ENCODE measurements at places on chromosomes 5 and 9.

DNA sequence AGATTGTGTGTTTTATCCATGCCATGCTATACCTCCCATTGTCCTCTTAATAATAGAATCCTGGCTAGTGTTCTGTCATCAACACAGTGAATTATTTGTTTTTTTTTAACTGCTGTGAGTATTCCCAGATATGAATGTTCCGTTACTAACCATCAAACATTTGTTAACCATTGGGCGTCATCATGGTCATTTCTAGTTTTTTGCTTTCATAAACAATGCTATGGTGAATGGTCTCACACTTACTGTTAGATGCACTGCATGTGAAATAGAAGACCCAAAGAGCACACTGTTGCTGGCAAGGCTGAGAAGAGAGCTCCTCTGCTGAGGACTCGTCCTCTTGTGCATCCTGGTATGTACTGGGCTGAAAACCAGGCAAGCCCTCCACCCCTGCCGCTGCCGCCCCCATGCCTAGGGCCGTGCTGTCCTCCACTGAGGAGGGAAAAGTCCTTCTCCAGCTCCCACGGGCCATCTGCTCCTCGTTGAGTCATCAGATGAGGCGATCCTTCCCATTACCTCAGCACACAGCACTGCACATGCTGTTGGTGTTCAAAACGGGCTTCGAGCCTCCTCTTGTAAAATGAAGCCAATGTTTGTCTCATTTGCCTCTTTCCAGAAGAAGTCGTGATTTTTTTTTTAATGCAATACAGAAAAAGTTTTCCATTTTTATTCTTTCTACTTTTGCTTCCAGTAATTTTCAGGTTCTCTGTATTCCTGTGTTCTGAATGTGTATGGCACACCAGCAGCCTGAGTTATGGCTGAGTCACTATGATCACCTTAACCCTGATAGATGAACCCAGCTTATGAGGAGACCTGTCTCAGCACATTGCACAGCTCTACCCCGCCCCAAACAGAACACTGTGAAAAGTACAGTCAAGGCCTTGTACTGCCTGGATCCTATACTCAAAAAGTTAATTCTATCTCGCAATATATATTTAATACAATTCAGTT, 219.0 kb downstream of the AOPEP start:
- DNase-seq: no peak

- DNase-seq: no peak
These were observed 88.7 kb downstream of the ANKRD33B start for GRCh38 chr5:10652606-10653005.

DNA sequence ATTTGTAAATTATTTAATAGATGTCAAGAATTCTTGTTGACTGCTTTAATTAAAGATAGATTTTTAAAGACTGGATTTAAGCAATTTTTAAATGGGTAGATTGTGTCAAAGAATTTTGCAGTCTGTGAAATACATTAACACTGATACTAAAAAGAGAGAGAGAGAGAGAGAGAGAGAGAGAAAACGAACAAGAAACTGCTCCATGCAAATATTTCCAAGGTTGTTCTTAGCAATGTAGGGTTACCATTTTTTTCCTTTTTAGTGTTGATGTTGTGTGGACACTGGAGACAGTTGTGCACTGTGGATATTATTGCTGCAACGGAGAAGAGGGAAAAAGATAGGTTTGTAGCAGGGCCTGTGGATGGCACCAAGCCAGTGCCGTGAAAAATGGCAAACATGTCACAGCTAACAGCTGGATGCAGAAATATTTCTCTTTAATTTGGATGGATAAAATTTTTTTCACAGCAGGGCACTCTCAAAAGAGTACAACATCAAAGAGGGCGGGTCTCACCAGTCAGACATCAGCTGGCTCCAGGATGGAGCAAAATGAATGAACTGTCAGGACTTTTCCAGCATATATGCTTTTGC, 58.2 kb downstream of the PRDM6 start:
- no peak for DNase-seq

DNA sequence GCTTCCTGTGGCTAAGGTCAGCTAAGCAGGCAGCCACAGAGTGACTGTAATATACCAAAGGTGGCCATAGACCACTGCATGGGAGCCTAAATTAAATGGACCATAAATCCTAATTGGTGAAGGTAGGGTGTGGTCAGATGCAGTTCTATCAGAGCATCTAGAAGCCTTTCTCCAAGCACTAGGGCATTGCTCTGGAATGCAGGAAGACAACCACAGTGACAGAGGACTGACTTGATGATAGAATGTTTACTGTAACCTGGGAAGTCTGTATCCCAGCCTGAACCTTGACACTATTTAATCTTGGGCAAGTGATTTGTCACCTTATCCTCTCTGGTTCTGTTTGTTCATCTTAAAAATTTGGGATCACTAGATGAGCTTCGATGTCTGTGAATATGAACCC, 2.3 kb downstream of the FBXO38 start:
- no peak for DNase-seq

- DNase-seq: no peak
These were observed 65.7 kb downstream of the EFNA5 start for GRCh38 chr5:107604990-107605389.

GRCh38 chr5:3362606-3362910, 233.1 kb upstream of the IRX1 start:
- no peak for DNase-seq

- DNase-seq: no peak
These were observed 11.6 kb downstream of the ERP44 start for GRCh38 chr9:100087218-100087617.

DNA sequence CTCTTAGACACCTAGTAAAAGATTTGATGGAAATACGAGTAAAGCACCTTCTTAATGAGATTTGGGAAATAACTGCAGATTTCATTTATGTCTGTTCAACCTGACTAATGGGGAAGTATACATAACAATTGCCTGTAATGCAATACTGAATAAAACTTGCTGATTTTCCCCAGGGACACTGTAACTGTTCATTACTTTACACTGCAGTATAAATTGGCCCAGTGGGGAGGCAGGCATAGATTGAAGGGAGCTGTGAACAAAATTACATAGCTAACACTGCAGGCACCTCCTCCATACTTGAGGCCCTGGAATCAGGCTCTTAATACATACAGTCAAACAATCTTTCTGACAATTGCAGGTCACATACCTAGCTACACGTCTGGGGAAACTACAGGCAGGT, 216.2 kb downstream of the PTPRD start:
- DNase-seq: no peak

DNA sequence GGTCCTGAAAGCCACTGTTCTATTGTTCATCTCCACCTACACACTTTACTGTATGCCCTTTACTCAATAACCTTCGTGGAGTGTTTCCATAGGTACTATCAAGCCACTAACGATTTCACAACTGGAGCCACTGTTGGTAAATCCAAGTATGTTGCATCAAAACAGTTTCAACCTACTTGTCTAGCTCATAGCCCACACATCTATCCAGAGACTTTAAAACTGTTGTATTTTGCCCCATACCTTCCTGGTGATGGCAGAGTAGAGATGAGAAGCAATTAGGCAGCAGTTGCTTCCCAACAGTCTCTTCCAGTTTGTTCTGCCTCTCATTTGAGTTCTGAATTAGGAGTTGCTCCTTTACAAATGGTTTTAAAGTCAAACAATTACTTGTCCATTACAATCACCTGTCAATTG, 607 bp downstream of the FAXDC2 start:
- DNase-seq: no peak

- DNase-seq: no peak
These were observed 29.3 kb downstream of the PLAC8L1 start for GRCh38 chr5:146076028-146076427.

- DNase-seq: no peak
These were observed 9.3 kb upstream of the SPINK13 start for GRCh38 chr5:148259288-148259687.

DNA sequence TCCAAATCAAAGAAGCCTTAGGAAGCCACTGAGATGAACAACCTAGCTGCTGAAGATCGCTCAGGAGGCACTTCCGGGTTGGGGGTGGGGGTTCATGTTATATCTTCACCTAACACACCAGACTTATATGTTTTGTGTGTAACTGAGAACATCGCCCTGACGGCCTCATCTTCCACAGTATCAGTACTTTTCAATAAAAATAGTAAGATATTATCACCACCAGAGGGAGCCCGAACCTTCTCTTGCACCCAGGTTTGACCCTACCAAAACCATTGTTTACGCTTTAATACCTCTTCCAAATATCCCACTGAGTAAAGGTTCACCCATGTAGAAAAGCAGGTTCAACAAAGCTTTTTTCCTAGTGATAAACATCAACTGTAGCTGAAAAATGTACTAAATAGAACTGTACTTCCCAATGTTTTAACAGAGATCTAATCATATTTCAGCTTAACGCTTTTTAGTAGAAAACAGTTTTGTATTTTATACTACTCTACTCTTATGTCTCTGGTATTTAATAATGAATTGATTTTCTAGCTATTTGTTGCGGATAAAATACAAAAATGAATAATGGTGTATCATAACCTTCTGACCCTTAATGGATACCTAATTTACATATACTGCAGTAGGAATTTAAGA, 244.0 kb downstream of the EPB41L4A start:
- peak; percentile 15 for DNase-seq

DNA sequence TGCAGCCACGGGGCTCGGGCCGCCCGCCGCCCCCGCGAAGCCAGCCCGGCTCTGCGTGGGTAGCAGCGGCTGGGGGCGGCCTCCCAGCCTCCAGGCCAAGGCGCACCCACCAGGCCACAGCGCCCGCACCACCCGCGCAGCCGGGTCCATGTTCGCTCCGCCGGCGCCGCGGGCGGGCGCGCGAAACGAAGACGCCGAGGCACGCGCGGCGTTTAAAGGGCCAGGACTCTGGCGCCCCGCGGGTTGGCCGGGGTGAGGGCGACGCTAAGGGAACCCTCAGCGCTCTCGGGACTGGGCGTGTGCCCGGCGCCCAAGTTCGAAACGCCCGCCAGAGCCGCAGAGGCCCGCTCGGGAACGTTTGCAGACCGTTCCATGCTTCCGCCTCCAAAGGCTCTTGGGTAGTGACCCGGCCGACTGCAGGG, at the start of gene PTGES2:
PTGES2 (minus strand) TSS at position 162 of the 422 bp plus-strand sequence; CDS start at position 150, 12 bp downstream.
- DNase-seq: peak; percentile 85

- DNase-seq: no peak
These were observed 527.8 kb downstream of the AGTPBP1 start for GRCh38 chr9:85213650-85214607.

- DNase-seq: no peak
These were observed 114.8 kb downstream of the HSD17B3 start for GRCh38 chr9:96187151-96187555.

DNA sequence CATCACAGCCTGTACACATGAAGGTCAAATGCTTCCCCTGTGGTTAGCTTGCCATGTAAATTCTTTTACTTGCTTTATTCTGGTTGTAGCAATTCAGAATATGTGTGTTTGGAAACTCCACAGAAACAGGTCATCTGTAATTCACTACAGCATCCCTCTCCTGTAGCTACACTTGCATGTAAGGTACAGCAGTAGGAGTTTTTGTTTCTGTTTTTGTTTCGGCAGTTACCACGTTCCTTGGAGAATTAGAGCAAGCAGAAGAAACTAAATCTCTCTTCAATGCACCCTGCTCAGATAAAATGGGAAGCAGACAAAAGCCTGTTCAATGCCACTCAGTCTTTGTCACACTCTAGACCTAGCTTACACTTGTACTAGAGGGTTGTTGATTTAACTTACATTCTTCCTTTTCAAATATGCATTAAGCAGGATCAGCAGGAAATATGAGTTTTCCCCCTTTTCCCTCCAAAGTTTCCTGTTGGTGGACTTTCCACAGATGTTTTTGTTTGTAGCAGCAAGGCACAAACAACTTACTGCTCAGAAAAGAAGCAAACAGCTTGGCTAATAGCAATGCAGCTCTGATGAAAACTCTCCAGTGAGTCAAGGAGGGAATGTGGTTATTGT, 80.9 kb downstream of the YIPF5 start:
- no peak for DNase-seq

DNA sequence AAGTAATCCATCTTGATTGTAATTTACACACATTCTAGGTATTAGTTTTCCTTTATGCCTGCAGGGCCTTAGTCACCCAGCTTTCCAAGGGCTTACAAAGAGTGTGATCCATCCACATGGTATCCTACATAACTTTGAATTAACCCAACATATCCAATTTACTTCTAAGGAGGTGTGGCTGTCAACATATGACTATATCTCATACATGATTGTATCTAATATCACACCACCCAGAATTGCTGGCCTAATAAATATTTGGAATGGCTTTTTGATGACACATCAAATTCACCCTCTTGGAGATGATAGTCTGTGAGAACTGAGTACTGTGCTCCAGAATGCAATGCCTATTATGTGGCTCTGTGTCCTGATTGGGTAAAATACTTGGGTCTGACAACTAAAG, 363.3 kb upstream of the GRIN3A start:
- no peak for DNase-seq

- no peak for DNase-seq
These were observed 136.4 kb downstream of the CACNA1B start for GRCh38 chr9:138013836-138014562.

GRCh38 chr5:1658665-1659064, 134.9 kb upstream of the LPCAT1 start:
- DNase-seq: no peak

DNA sequence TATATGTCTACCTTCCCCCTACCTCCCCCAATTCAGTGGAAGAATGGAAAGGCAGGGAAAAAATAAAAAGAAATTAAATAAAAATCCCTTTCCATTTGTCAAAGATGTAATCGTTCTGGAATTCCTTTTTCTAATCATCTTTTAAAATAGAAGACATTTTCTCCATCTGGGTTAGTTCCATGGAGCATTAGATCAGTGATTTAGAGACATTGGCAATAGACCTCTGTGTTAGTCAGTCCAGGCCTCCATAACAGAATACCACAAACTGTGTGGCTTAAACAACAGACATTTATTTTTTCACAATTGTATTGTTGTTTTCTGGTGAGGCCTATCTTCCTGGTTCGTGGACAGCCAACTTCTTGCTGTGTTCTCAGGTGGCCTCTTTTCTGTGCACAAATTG, 516.6 kb upstream of the DAB2 start:
- no peak for DNase-seq

DNA sequence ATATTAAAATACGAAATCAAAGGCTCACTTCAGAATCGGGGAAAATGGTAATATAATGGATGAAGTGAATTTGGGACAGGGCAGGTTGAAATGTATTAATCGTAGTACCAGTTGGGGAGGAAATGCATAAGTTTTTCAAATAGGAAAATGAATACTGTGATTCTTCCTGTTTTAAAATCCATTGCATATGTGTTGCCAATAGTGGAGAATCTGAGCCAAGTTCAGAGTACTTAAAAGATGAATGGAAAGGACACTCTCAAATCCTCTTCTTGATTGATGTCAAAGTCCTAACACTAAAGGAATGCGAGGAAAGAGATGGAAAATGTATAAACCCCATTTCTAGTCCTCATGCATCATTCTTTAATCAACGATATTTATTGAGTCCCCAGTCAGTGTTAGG, 160.9 kb upstream of the CCNG1 start:
- DNase-seq: no peak

DNA sequence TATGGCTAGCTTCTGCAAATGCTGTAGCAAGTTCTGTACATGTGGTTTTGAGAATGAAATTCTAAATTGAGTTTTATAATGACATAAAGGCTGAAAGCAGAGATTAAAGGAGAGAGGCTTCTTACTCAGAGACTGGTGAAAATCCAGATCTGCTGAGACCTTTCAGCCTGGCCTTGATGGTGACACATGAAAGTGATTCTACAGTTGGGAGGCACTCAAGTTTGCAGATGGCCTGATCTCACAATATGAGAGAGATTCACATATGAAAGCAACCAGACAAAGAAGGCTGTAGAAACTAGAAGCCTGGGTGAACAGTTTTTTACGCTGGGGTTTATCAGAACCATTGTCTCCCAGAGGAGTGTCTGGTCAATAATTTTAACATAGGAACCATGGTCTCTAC, 49.0 kb downstream of the RAB3C start:
- no peak for DNase-seq

Data from activated naive CD4-positive, alpha-beta T cell treated with Interleukin-2 at 50 U/mL for 16 hours (primary cell).